ENCODE measurements at places on chromosomes 7 and 10.
A peak's percentile ranks its signal among the peaks of the same experiment; 100 is the strongest.

GRCh38 chr7:29350351-29350750 lies 155.8 kb downstream of the CHN2 start:
- DNase-seq: no peak

- no peak for DNase-seq
Measured at GRCh38 chr7:25720427-25720826, 431.6 kb upstream of the NFE2L3 start.

GRCh38 chr7:56105508-56105907 lies 768 bp downstream of the CHCHD2 start:
- DNase-seq: peak; percentile 17

DNA sequence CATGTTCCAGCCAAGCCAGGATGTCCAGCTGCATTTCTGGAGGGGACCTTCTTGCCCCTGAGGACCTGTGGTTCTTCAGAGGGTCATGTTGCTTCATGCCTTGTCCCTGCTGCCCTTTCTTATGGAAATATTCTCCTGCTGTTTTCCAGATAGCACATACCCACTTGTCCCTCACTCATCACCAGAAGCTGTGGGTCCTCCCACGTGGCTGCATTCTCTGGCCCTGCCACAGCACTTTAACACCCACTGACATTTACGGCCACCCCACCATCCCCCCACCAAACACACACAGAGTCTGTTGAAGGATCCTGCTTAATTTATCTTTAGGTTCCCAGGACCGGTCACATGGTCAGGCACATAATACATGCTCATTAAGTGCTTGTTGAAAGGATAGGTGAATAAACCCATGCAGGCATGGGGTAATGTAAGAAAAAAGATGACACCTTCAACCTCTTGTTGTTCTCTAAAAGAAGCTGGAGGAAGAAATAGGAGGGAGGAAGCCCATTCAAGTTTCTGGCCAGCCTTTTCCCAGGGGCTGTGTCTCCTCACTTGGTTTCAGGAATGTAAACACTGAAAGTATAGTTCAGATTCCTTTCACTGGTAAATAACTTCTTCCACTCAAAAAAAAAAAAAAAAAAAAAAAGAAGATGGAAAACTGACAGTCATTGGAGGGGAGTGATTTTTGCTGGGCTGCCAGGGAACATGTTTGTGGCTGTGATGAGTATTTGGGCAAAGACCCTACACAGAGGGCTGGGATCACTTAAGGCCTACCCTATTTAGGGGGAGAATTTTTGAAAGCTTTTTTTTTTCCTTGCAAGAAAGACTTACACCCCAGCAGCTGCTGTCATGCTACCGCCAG lies 19.8 kb upstream of the BMPER start:
- DNase-seq: no peak

Data from T follicular helper cell (primary cell).